ENCODE measurements at places on chromosomes 4 and X. TPM values are rescaled to one million over a fixed set of nuclear protein-coding genes. Genes with fewer than 3 reads are reported as not detected.

CXCL3 gene
- total RNA-seq: 1.4 TPM

CENPI gene
- 11.2 TPM for total RNA-seq

NR0B1 gene
- total RNA-seq: not detected

EREG gene
- 0.72 TPM for total RNA-seq

GRCh38 chr4:87118826-87119225 lies 101.6 kb downstream of the KLHL8 start:
- DNase-seq: no peak

DNA sequence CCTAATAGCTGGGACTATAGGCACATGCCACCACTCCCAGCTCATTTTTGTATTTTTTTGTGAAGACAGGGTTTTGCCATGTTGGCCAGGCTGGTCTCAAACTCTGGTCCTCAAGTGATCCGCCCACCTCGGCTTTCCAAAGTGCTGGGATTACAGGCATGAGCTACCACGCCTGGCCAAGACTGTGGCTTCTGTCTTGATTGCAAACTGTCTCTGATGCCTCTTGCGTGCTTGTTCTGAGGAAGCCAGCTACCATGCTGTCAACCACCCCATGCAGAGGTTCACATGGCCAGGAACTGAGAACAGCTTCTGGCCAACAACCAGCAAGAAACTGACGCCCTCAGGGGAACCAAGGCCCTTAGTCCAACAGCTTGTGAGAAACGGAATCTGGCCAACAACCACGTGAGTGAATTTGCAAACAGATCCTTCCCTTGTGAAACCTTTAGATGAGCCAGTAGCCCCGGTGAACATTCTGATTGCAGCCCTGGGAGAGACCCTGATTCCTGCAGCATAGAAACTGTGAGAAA lies 71.2 kb downstream of the SUPT20HL2 start:
- DNase-seq: peak; percentile 72

- DNase-seq: peak; percentile 54
These were observed 1065.7 kb upstream of the FTHL17 start for GRCh38 chrX:32137525-32137924.

- no peak for DNase-seq
These were observed 51.4 kb downstream of the ENOX2 start for GRCh38 chrX:130851569-130851968.

DNA sequence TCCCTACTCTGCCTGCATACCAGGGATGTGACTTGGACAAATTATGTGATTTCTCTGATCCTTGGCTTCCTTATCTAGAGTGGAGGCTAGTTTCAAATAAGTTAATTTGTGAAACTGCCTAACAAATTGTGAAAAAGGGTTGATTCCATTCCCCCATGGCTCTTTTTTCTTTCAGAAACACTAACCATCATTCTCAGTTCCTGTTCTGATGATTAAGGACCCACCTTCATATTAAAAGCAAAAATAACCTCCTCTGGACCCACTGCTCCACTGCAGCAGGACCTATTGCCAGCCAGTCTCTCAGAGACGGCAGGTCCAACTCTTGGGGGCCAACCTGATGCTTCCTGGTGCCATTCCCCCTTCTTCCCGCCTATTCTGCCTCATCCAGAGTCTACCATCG lies 4.5 kb upstream of the ANXA5 start:
- no peak for DNase-seq

DNA sequence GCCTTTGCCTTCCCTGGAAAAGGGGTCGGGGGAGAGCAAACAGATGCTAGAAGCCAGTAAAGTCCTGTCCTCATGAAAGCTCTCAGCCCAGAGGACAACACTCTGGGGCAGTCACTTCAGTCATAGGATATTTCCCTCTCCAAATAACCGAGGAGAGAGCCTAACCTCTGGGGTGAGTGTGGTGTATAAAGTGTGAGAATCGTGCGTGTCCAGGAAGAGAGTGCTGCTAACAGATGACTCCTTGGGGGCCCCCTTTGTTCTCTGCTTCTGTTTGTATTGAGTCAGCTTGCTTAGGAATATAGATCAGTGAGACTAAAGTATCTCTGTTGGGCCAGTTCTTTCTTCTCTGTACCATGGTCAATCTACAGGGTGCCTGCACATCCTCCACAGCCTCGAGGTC lies 247.2 kb downstream of the PALLD start:
- DNase-seq: peak; percentile 13

DNA sequence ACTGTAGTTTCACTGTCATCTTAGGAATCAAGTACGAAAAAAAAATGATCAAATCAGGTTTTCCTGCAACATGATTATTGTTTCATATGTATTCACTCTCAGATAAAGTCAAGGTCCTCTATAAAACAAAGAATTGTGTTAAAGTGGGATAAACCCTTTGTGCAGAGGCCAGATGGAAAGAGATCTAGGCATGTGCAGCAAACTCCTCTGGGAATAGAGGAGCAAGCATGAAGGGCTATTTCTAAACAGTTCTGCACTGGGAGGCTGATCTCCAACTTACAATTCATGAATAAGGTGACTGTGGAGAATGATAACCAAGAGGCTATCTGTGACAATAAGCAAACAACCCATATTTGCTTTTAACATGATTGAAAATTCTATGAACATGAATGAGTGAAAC lies 2.4 kb upstream of the WDFY3 start:
- no peak for DNase-seq

- DNase-seq: no peak
These were observed 13.5 kb upstream of the CCNQ start for GRCh38 chrX:153612413-153612812.

DNA sequence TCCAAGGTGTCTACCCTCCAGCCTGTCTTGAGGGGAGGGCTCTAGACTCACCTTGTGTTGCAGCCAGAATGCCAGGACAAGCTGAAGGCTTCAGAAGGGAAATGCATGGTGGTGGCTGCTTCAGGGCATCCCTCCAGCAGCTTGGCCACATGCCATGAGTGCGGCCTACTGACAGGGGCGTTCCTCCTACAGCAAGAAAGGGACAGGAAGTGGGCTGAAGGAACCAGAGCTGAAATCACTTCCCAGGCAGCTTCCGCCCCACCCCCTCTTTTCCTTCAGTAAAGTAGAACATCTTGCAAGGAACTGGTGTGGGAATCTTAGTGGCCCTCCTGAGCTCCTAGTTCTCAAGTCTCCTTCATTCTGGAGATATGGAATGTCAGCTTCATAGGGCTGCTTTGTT lies 167.5 kb upstream of the DGKK start:
- DNase-seq: no peak

GRCh38 chr4:85761803-85762528 lies 287.0 kb downstream of the ARHGAP24 start:
- peak; percentile 88 for DNase-seq

DNA sequence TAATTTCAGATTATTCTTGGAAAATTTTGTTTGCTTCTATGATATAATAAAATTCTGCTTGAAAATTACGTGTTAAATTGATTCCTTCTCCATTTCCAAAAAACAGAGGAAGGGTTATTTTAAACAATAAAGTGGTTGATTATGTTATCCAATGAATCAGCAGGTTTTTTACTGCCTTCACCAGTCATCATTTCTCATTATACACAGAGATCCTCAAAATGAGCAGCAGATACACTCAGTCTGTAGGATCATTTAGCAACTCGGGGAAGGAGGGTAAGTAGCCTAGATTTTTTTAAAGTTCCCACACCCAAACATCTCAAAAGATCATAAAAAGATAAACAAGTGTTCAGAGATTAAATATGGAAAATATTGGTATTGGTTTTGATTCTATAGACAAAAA lies 6.8 kb upstream of the TMEM144 start:
- DNase-seq: no peak
